ENCODE measurements at places on chromosomes 1 and 21.
A peak's percentile ranks its signal among the peaks of the same experiment; 100 is the strongest.

DNA sequence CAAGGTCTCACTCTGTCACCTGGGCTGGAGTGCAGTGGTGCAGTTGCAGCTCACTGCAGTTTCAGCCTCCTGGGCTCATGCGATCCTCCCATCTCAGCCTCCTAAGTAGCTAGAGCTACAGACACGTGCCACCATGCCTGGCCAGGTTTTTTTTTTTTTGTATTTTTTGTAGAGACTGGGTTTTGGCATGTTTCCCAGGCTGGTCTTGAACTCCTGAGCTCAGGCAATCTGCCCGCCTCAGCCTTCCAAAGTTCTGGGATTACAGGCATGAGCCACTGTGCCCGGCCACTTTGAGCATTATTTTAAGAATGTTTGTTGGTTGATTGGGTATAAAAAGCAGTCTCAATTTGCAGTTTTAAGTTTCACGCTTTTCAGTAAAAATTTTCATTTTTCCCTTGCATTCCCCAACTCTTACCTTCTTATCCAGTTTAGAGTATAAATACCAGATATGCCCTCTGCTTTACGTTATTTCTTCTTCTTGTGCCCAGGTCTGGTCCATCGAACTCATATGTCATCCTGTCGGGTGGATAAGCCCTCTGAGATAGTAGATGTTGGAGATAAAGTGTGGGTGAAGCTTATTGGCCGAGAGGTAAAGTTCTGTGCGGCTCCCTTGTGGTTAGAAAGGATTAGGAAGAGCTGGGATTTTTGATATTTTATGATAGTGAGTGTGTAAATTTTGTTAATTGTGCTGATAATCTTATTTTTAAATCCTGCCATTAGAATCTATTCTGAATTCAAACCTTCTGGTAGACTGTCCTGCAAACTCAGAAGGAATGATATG lies 36.0 kb downstream of the FABP3 start:
- DNase-seq: no peak

GRCh38 chr1:1672181-1672965 lies 13.6 kb upstream of the CDK11B start:
- no peak for DNase-seq

GRCh38 chr1:65049941-65050713 lies 83.8 kb upstream of the JAK1 start:
- DNase-seq: no peak

- no peak for DNase-seq
Measured at GRCh38 chr1:209586221-209586740, 2.8 kb downstream of the CAMK1G start.

GRCh38 chr21:36976882-36977651 lies 10.6 kb upstream of the HLCS start:
- peak; percentile 47 for DNase-seq

Data from hippocampal formation (tissue), 2 donors.